ENCODE measurements at places on chromosomes 6 and 20.

GRCh38 chr20:61797200-61797599, 268.5 kb downstream of the TAF4 start:
- DNase-seq: no peak

GRCh38 chr6:39804466-39805065, 12.4 kb downstream of the DAAM2 start:
- DNase-seq: no peak

GRCh38 chr6:136783495-136784270, 8.6 kb downstream of the MAP3K5 start:
- DNase-seq: no peak

DNA sequence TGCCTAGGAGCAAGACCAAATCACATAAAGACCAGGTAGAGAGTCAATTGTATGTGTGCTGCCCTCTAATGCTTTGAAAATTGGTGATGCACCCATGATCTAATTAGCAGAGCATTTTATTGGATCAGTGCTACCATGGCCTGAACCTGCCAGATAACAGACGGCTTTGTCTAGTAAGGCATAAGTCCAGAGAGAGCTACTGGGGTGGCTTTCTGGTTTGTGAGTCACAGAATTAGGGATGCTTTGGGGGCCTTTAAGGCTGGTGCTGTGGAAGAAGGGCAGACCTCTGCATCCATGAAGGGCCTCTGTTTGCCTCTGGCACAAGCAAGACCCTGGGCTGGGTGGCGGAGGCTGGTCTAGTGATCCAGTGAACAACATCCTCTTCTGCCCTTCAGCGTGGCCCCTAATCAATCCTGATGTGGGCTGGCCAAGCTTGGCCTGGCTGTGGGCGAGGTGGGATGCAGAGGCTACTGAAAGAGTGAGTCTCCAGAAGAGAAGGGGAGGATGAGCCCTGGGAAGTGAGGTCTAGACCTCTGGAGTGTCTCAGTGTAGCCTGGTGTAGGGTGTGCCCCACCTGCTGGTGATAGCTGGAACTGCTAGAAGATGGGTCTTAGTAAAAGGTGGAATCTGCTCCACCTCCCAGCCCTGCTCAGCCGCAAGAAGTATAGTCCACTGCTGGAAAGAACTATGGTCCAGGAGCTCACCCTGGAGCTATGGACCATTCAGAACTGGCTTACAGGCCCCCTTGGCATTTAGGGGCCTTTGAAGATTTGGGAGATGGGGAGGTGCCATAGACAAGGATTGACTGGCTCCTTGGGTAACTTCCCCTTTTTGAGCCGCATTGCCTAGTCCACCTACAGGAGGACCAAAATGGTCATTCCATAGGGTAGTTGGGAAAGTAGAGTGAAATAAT, 36.7 kb upstream of the AAR2 start:
- peak; percentile 70 for DNase-seq

GRCh38 chr6:85127696-85128243, 322.1 kb upstream of the NT5E start:
- DNase-seq: no peak

DNA sequence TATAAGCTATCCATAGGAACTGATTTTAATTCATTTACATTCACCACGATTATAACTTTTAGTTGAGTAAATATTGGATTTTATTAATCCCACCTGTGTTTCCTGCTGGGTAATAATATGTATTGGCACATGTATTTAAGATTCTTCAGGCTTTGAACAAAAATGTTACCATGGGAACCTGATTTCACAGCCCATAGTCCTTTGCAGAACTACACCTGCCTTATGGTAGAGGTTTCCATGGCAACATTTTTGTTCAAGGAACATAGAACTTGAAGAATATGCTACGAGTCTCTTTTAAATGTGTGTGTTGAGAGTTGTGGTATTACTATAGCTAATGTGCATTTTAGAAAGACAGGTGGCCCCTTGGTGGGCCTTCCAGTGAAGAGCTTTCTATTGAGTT, 317.4 kb downstream of the SAMD5 start:
- DNase-seq: no peak

DNA sequence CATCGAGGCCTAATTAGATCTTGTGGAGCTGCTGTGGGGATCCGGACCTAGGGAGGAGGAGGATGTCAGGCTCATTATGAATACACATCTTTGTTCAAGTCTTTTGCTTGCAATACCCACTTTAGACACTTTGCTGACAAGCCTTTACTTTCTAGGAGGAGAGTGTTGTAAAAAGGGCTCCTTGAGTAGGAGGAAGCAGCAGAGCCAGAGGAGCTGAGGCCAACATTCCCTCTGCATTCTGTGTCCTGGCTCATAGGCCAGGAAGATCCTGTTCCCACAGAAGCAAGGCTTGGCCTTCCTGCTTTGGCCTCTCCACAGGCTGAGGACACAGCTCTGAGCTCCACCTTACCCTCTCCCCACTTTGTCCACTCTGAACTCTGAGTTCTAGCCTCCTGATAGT, 67.1 kb downstream of the TPD52L1 start:
- DNase-seq: no peak

GRCh38 chr6:610882-611281, 46.0 kb downstream of the HUS1B start:
- DNase-seq: no peak

- no peak for DNase-seq
These were observed 440.2 kb downstream of the TBC1D32 start for GRCh38 chr6:120894077-120894476.

DNA sequence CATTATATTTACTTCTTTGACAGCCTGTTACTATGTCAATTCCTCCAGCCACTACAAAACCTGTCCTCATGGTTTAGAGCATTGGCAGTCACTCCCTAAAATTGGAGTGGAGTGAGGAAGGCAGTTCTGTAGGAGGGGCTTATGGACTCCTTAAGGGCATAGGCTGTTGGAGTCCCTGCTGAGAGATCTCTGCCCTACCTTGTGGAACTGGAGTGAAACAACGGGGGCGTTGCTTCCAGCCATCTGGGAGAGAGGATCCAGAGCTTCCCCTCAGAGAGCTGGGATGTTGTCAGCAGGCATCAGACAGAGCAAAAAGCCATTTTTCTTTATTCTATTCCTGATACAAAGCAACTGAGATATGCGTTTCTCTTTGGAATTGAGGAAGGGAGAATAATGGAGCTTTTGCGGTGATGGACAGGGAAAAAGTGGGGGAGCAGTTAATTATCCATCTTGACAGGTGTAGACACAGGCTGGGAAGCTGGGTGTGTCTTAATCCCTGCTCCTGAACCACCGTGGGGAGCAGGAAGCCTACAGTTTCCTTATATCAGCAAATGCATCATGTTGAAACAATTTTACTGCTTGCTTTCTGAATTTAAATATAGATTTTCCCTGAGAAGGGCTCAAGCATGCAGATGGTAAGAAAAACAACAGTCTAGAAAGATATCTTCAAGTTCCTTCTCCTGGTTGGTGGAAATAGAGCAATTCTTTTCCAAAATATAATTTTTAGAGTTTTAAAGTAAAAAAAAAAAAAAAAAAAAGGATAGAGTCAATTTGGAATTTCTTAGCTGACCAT, 402.5 kb downstream of the PLCB1 start:
- DNase-seq: no peak
